ENCODE measurements at places on chromosomes 1 and 21. TPM values are rescaled to one million over a fixed set of nuclear protein-coding genes. Genes with fewer than 3 reads are reported as not detected.

CRYBG2 gene
- 96.9 TPM for total RNA-seq

CR1L gene
- total RNA-seq = not detected

SH2D5 gene
- 0.23 TPM for total RNA-seq

TMCC2 gene
- total RNA-seq = 4.3 TPM

GPR61 gene
- 1.4 TPM for total RNA-seq

HPCA gene
- total RNA-seq = not detected

S100A14 gene
- total RNA-seq = 359 TPM

FAM72D gene
- total RNA-seq = 0.55 TPM

NFASC gene
- 23.9 TPM for total RNA-seq

PWP2 gene
- total RNA-seq = 7.0 TPM

C1QC gene
- 14.3 TPM for total RNA-seq

FMN2 gene
- not detected for total RNA-seq

PSRC1 gene
- 4.1 TPM for total RNA-seq

OR2L13 gene
- not detected for total RNA-seq

LCE1F gene
- total RNA-seq = 23.4 TPM

RGSL1 gene
- not detected for total RNA-seq

OR2T11 gene
- 0.30 TPM for total RNA-seq

LMOD1 gene
- 23.1 TPM for total RNA-seq

OR2T2 gene
- total RNA-seq = not detected

PRAMEF26 gene
- total RNA-seq = not detected

THEMIS2 gene
- total RNA-seq = 6.5 TPM

MAST2 gene
- total RNA-seq = 20.6 TPM

LAMB3 gene
- 162 TPM for total RNA-seq

PEA15 gene
- total RNA-seq = 61.8 TPM

CASP9 gene
- 11.0 TPM for total RNA-seq

TACSTD2 gene
- 623 TPM for total RNA-seq

LYPD8 gene
- total RNA-seq = not detected

NOC2L gene
- 61.9 TPM for total RNA-seq

MRPL24 gene
- 66.6 TPM for total RNA-seq

KIF17 gene
- total RNA-seq = 0.76 TPM

DMAP1 gene
- total RNA-seq = 44.2 TPM

AGMAT gene
- total RNA-seq = not detected

TINAGL1 gene
- 63.4 TPM for total RNA-seq

C1orf185 gene
- total RNA-seq = not detected

KRTAP21-1 gene
- total RNA-seq = not detected
